ENCODE measurements at places on chromosomes 6 and 20. TPM values are rescaled to one million over a fixed set of nuclear protein-coding genes. Genes with fewer than 3 reads are reported as not detected.

DNA sequence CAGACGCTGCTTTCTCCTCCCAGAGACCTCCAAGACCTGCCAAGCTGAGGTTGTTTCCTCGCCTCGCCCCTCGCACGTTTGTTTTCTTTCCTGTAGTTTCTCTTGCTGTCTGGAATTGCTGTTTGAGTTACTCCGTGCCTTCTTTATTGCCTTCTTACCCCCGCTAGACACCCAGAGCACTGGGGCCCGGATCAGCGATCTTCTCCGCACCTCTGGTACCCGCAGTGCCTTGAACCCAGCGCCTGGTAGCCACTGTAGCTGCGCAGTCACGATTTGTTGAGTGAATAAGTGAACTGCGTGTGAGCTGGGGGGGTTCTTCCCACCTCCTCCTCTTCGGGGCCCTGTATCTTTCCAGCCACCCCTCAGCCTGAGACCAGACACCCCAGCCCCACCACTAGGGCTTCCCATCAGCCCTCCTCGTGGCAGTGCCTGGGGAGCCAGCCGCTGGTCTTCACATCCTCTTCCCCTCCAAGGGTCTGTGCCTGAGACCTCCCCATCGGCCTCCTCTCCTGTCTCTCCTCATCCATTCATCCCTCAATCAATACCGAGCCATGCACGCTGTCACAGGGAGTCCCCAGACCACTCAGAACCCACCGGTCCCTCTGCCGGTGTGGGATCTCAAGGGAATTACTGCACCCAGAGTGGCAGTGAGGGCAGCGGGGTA is 849 bp upstream of the BMP7 start:
- no peaks in the 10 kb centered on the region for H3K36me3 ChIP-seq
- H3K27me3 ChIP-seq, result peaks cover 68% of the 10 kb centered on the region
- DNase-seq, result no peak
- H3K27ac ChIP-seq, result no peak overlapping the region
- H3K4me1 ChIP-seq, result peaks cover 7% of the 10 kb centered on the region
- no peak overlapping the region for H3K4me3 ChIP-seq

Gene DPPA5
- not detected for total RNA-seq

Gene OPN5
- not detected for total RNA-seq

GRCh38 chr6:153539602-153540001 is 408.5 kb upstream of the RGS17 start:
- H3K4me1 ChIP-seq, result no peaks in the 10 kb centered on the region
- no peaks in the 10 kb centered on the region for H3K36me3 ChIP-seq
- no peak overlapping the region for H3K27ac ChIP-seq
- no peak for DNase-seq

Gene PRR18
- total RNA-seq, result not detected

GRCh38 chr6:148451690-148452089 is 109.1 kb downstream of the SASH1 start:
- no peak overlapping the region for H3K27ac ChIP-seq
- no peaks in the 10 kb centered on the region for H3K4me1 ChIP-seq
- H3K27me3 ChIP-seq, result no peaks in the 10 kb centered on the region
- H3K4me3 ChIP-seq, result no peak overlapping the region

DNA sequence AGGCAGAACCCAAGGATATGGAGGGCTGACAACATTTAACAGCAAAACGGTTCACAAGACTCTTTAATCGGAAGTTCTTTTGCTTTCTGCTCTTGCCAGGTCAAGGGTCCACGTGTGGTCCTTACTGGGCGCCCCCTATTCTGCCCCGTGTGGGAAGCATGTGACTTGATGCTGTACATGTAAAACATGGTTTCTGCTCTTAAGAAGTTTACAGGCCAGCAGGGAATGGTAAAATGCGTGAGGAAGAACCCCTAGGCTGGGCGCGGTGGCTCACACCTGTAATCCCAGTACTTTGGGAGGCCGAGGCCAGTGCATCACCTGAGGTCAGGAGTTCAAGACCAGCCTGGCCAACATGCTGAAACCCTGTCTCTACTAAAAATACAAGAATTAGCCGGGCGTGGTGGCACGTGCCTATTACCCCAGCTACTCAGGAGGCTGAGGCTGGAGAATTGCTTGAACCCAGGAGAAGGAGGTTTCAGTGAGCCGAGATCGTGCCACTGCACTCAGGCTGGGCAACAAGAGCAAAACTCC is 19.3 kb downstream of the ZNF217 start:
- no peaks in the 10 kb centered on the region for H3K27me3 ChIP-seq
- no peak overlapping the region for H3K27ac ChIP-seq
- no peak for DNase-seq
- peaks cover 3% of the 10 kb centered on the region for H3K36me3 ChIP-seq
- H3K4me1 ChIP-seq, result peaks cover 10% of the 10 kb centered on the region

DNA sequence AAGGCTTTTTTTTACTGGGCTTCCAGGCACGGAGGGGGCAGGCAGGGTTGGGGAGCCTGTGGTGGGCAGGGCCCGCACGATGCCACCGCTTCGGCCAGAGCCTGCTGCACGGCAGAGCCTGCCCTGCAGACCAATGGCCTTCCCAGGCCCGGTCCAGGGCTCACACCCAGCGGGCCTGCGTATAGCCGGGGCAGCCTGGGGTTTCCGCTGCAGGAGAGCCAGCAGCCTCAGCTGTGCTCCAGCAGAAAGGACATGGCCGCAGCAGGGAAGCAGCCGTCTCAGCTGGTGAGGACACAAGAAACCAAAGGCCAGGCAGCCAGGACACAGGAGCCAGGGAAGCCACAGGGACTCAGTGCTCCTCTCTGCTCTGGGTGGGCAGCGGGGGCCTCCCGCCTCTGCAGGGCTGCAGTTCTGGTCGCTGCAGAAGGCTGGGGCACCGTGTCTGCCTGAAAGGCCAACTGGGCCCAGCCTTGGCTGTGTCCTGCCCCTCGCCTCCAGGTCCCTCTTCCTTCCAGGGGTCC is 90.6 kb downstream of the TTLL2 start:
- no peak overlapping the region for H3K27ac ChIP-seq
- H3K27me3 ChIP-seq, result peaks cover 4% of the 10 kb centered on the region
- no peaks in the 10 kb centered on the region for H3K36me3 ChIP-seq
- DNase-seq, result no peak

GRCh38 chr20:54166987-54167662 is 6.7 kb downstream of the CYP24A1 start:
- no peak overlapping the region for H3K27ac ChIP-seq
- DNase-seq, result no peak
- H3K36me3 ChIP-seq, result no peaks in the 10 kb centered on the region
- H3K27me3 ChIP-seq, result peaks cover 59% of the 10 kb centered on the region

Measured in transverse colon (tissue), 4 donors.